Activated CD8-positive, alpha-beta T cell treated with anti-CD3 and anti-CD28 coated beads, Interleukin-2, amount 10 ng/mL, durations not matched to agents 7 days and 5 days (primary cell): ENCODE measurements at places on chromosomes 11 and 22. TPM values are rescaled to one million over a fixed set of nuclear protein-coding genes. Genes with fewer than 3 reads are reported as not detected.

DNA sequence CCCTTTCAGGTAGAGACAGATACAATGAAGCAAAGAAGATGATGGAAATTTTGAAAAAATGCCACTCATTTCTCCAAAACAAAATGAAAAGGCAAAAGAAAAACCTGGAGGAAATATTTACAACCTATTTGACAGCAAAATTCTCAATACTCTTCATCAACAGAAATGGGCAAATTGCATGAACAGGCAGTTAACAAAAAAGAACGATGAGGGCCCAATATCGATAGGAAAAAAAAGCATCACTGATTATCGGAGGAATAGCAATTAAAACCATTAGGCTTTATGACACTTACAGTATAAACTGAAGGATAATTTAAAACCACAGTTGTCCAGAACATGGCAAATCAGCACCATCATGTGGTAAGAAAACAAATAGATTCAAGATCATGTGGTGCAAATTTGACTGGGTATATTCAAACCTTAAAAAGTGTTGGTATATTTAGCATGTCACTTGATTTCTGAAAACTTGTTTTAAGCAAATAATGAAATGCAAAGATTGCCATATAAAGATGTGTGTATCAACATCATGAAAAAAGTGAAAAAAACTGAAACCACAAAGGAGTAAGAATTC lies 222.9 kb downstream of the BRD1 start:
- H3K27ac ChIP-seq = no peak overlapping the region
- H3K4me1 ChIP-seq = peaks cover 15% of the 10 kb centered on the region
- no peak overlapping the region for H3K4me3 ChIP-seq
- H3K36me3 ChIP-seq = peaks cover 14% of the 10 kb centered on the region
- H3K27me3 ChIP-seq = no peaks in the 10 kb centered on the region
- no peak for DNase-seq

The KDM4E gene
- not detected for total RNA-seq

GRCh38 chr22:27772984-27773498 lies 28.5 kb downstream of the MN1 start:
- H3K4me3 ChIP-seq = no peak overlapping the region
- DNase-seq = no peak
- H3K27me3 ChIP-seq = peaks cover 5% of the 10 kb centered on the region
- H3K4me1 ChIP-seq = no peaks in the 10 kb centered on the region

The P4HA3 gene
- total RNA-seq = not detected

- peaks cover 16% of the 10 kb centered on the region for H3K4me1 ChIP-seq
- H3K4me3 ChIP-seq = no peak overlapping the region
- no peak overlapping the region for H3K27ac ChIP-seq
Measured at GRCh38 chr22:46027211-46028105, 50.5 kb upstream of the WNT7B start.

DNA sequence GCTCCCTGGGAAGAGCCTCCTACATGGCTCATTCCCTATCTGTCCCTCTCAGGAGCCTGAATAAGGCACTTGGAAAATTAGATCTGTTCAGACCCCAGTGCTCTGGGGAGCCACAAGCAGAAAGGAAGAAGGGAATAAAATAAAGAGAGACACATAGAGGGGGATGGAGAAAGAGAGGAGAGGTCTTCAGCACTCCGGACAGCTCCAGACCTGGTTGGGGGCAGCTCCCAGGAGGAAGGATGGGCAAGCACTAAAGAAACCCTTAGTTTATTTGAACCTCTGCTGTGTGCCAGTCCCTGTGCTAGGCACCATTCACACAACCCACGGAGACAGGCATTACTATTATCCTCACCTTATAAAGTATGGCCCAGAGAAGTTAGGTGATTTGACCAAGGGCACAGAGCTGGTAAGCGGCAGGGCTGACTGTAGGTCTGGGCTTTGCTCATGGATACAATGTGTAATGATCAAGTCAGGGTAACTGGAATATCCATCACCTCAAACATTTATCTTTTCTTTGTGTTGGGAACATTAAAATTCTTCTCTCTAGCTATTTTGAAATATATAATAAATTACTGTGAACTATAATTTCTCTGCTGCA lies 53.7 kb upstream of the LRRC32 start:
- no peak for DNase-seq
- no peak overlapping the region for H3K4me3 ChIP-seq
- H3K27ac ChIP-seq = no peak overlapping the region
- peaks cover 16% of the 10 kb centered on the region for H3K27me3 ChIP-seq

The BBOX1 gene
- not detected for total RNA-seq

The OR8B12 gene
- total RNA-seq = not detected

The KRTAP5-8 gene
- total RNA-seq = not detected

GRCh38 chr11:134412203-134413042 lies at the start of gene B3GAT1:
Gene B3GAT1, minus strand, starts transcription at chr11:134412242. Its CDS starts 24,583 bp downstream, at chr11:134387659.
- H3K27ac ChIP-seq = no peak within 1 kb of the TSS
- DNase-seq = peak; percentile 24
- H3K4me3 ChIP-seq = peak within 1 kb of the TSS; percentile 36
- H3K27me3 ChIP-seq = peaks cover 65% of the 10 kb centered on the region
- H3K36me3 ChIP-seq = no peaks in the 10 kb centered on the region

DNA sequence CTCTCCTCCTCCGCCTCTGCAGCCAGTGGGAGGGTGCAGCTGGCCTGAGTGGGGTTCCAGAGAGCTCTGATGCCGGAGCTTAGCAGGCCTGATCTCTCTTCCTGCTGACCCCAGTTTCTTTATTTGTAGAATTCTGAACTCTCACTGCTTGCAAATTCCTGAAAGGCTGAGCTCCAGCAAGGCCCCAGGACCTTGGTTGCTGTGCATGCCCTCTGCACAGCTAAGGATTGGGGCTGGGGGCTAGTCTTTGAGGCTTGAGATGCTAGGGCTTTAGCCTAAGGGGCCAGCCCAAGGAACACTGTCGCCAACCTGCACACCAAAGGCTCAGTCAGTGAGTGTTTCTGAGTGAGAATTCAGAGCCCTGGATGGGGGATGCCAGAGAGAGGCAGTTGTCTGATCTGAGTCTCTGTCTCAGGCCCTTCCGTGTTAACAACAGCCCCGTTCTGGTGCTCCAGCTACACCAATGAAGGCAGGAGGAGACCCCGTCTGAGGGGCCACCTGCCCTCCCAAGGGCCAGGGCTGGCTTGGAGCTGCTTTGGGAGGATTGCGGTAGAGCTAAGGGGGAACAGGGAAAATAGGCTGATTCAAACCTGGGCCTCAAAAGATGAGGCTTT lies 106.0 kb upstream of the LMO1 start:
- H3K4me3 ChIP-seq = no peak overlapping the region

DNA sequence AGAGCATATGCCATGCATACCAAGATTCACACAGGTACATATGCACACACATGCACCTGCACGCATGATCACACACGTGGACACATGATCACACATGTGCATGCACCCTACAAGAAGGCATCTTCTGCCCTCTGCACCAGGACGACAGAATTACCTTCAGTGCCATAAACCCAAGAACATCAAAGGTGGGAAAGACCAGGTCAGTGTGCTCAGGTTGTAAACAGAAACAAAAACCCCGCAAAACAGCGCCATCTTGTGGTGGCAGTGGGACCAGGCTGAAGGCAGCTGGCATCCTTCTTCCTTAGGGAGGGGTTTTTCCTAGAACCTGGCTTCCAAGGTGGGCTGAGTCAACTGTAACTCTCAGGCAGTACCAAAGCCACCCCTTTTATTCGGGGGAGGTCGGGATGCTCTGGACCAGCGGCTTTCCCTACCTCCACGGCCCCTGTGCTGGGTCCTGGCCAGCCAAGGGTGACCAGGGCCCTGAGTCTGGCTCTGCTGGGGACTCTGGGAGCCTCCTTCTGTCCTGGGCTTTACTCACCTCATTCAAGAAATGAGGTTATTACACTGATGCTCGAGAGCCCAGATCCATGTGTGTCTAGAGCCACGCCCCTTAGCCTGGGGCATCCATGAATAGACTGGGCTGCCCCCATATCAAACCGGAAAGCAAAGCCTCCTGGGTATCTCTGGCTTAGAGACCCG lies 69.4 kb upstream of the FGF3 start:
- H3K27me3 ChIP-seq = peaks cover 11% of the 10 kb centered on the region
- H3K36me3 ChIP-seq = no peaks in the 10 kb centered on the region
- no peak overlapping the region for H3K27ac ChIP-seq
- H3K4me3 ChIP-seq = no peak overlapping the region

GRCh38 chr22:36641902-36642640 lies 61.5 kb downstream of the CACNG2 start:
- H3K27ac ChIP-seq = no peak overlapping the region
- no peaks in the 10 kb centered on the region for H3K36me3 ChIP-seq
- H3K4me1 ChIP-seq = no peaks in the 10 kb centered on the region
- no peak overlapping the region for H3K4me3 ChIP-seq
- H3K27me3 ChIP-seq = peaks cover 10% of the 10 kb centered on the region
- DNase-seq = no peak

- peaks cover 69% of the 10 kb centered on the region for H3K36me3 ChIP-seq
- peak overlapping the region; percentile 93 for H3K27ac ChIP-seq
- peaks cover 37% of the 10 kb centered on the region for H3K4me1 ChIP-seq
- peak overlapping the region; percentile 70 for H3K4me3 ChIP-seq
- no peaks in the 10 kb centered on the region for H3K27me3 ChIP-seq
Measured at GRCh38 chr22:26502688-26503561, 9.3 kb downstream of the TFIP11 start.

DNA sequence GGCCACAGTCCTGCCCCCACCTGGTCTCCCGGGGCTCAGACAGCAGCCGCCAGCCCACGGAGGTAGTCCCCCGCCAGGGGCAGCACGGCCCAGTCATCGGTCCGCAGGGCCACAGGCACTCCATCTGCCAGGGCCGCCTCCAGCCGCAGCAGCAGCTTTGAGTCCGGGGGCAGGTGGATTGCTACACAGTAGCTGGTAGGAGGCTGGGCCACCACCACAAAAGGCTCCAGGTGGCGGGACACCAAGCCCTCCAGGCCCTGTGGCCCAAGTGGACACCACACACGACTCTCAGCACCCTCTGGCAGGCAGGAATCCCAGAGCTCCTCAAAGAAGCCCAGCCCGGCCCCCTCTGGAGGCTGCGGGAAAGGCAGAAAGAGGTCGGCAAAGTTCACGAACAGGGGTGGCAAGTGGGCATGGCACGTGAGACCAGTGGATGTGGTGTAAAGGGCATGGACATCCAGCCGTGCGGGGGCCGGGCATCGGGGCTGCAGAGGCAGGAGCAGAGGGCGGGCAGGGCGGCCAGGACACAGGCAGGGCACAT lies 2.9 kb downstream of the AP5B1 start:
- H3K4me3 ChIP-seq = peak overlapping the region; percentile 22
- H3K36me3 ChIP-seq = peaks cover 16% of the 10 kb centered on the region
- H3K4me1 ChIP-seq = peaks cover 15% of the 10 kb centered on the region
- no peaks in the 10 kb centered on the region for H3K27me3 ChIP-seq
- H3K27ac ChIP-seq = no peak overlapping the region

GRCh38 chr11:1298695-1299492 lies 10.5 kb downstream of the TOLLIP start:
- H3K36me3 ChIP-seq = no peaks in the 10 kb centered on the region
- H3K27me3 ChIP-seq = no peaks in the 10 kb centered on the region
- H3K27ac ChIP-seq = no peak overlapping the region
- DNase-seq = no peak
- H3K4me3 ChIP-seq = no peak overlapping the region

The SHISAL1 gene
- total RNA-seq = not detected

The SAA4 gene
- total RNA-seq = not detected

The APOA4 gene
- not detected for total RNA-seq

GRCh38 chr11:73194034-73194507 lies 24.0 kb upstream of the P2RY2 start:
- H3K36me3 ChIP-seq = no peaks in the 10 kb centered on the region
- H3K27me3 ChIP-seq = peaks cover 4% of the 10 kb centered on the region
- no peak overlapping the region for H3K4me3 ChIP-seq

GRCh38 chr11:11973361-11973800 lies 35.0 kb downstream of the DKK3 start:
- DNase-seq = no peak
- no peak overlapping the region for H3K4me3 ChIP-seq
- no peaks in the 10 kb centered on the region for H3K36me3 ChIP-seq
- peaks cover 8% of the 10 kb centered on the region for H3K4me1 ChIP-seq
- H3K27me3 ChIP-seq = peaks cover 2% of the 10 kb centered on the region

DNA sequence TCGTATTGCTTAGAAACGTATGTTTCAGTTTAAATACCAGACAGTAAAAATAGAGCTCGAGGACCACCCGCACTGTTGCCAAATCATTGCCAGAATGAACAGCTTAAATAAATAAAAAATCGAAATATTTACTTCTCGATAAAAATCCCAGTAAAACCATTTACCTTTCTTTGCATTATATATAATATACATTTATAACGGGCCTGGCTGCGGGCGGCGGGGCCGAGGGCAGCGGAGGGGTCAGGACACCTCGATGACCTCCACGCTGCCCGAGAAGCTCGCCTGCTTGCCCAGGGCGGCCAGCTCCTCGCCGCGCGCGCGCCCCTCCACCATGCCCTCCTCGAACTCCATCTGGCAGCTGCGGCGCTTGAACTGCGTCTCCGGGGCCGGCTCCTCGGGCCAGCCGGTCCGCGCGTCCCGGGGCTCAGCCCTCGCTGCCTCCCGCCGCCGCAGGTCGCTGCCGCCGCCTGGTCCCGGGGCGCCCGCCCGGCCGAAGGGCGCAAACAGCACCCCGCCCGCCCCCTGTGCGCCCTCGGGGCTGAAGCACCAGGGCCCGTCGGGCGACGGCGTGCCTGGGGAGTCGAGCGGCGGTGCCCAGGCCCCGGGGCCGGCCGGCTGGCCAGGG lies 15.7 kb downstream of the DUSP8 start:
- H3K4me3 ChIP-seq = no peak overlapping the region
- no peaks in the 10 kb centered on the region for H3K36me3 ChIP-seq
- no peak overlapping the region for H3K27ac ChIP-seq
- H3K27me3 ChIP-seq = no peaks in the 10 kb centered on the region
- no peak for DNase-seq

DNA sequence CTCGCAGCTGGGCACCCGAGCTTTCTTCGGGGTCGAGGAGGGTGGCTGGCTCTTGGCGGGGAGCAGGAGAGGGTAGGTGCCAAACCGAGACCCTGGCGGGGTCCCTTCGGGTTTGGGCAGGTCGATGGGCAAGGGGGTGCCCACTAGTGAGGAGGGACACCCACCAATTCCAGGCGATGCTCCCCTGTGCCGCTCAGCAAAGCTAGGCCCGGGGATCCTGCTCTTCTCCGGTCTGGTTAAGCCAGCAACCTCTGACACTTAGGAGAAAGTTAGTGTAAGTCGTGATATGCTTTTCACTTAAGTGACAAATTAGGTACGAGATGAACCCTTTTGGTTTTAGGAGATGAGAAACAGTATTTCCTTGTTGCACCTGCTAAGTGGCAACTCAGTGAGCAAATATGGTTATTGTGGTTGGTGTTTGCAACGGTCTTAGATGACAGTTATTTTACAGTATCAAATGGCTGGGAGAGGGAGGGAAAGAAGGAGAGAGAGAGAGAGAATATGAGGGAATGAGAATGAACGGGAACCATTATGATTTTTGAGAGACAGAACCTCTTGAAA lies 565 bp downstream of the NUCB2 start:
- no peaks in the 10 kb centered on the region for H3K27me3 ChIP-seq
- peaks cover 61% of the 10 kb centered on the region for H3K4me1 ChIP-seq
- H3K27ac ChIP-seq = peak overlapping the region; percentile 95
- peak; percentile 57 for DNase-seq
- H3K36me3 ChIP-seq = peaks cover 21% of the 10 kb centered on the region

- peaks cover 51% of the 10 kb centered on the region for H3K4me1 ChIP-seq
- peaks cover 13% of the 10 kb centered on the region for H3K27me3 ChIP-seq
- H3K27ac ChIP-seq = no peak overlapping the region
- no peak for DNase-seq
- H3K36me3 ChIP-seq = peaks cover 18% of the 10 kb centered on the region
Measured at GRCh38 chr11:133955945-133956421, 785 bp downstream of the IGSF9B start.
